ENCODE measurements at places on chromosomes 1 and 21.

DNA sequence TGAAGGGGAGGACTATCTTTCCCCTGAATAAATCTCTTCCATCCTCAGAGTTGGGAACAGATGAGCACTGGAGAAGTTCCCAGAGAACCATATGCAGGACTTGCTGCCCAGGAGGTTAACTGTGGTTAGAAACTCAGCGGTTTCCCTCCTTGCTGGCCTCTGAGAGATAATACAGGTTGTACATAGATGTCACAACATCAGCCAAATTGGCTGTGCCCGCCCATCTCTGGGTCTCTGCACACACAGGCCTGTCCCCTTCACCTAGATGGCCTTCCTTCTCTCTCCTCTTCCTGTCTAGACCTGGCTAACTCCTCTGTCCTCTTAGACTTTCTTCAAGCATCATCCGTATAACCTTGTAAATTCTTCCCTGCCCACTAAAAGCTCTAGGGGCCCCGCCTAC, 5.7 kb downstream of the RGS5 start:
- no peak for DNase-seq

GRCh38 chr1:212595229-212595628, 13.3 kb upstream of the ATF3 start:
- DNase-seq: no peak

DNA sequence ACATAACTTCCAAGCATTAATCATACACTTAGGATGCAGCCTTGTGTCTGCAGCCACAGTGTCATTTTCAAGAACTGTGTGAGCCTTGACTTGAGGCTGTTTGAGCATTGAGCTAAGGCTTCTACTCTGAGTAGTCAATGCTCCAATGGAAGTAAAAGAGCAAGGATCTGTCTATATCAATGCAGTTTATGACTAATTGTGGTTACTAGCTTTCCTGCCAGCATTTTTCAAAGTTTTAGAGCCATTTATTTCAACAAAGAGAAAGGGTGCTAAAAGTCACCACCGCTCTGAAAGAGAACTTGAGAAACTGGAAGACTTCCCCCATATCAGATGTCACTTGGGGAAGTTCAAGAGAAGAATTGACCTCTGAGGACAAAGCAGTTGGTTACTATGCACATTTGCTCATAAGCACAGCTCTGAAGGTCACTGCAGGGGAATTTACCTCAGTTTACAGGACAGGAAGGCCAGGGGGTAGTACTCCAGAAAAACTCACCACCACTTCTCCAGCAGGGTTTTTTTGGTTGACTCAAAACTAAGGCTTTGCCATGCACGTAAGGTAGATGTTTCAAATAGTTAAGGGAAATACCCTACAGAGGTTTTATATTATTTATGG, 24.5 kb upstream of the RGS1 start:
- DNase-seq: no peak

GRCh38 chr1:87278825-87279535, 49.7 kb upstream of the LMO4 start:
- DNase-seq: no peak

GRCh38 chr1:170661646-170662411, 2.1 kb upstream of the PRRX1 start:
- no peak for DNase-seq

DNA sequence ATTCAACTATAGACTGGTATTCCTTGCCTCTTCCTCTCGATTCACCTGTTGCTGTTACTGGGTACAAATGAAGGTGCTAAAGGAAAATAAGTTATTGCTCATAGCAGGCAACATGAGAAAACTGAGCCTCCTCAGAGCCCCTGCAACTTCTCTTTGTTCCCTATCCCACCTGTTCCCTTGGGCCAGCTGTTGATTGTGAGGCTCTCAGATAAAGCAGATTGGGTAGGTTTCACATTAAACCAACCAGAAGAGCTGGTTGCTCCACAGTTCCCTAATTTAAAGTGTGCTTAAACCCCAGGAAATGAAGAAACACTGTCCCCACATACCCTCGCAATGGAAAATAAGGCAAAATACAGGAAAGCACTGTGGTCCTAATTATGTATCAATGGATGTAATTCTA, 4.8 kb downstream of the DEDD start:
- DNase-seq: no peak

DNA sequence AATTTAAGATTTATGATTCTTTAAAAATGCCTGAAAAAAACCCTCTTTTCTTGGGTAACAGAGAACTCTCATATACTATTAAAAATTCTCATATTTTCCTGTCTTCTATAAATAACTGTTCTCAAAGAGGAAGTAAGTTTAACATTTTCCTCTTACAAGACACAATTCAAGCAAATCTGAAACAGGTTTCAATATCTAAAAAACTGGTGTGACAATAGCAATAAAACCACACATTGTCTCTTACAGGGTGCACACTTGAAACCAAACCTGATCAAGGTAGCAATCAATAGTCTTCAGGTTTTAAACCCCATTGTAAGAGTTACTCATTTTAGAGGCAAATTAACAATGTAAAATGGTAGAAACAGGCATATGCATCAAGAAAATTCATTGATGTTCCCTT, 28.0 kb downstream of the FUBP1 start:
- no peak for DNase-seq

DNA sequence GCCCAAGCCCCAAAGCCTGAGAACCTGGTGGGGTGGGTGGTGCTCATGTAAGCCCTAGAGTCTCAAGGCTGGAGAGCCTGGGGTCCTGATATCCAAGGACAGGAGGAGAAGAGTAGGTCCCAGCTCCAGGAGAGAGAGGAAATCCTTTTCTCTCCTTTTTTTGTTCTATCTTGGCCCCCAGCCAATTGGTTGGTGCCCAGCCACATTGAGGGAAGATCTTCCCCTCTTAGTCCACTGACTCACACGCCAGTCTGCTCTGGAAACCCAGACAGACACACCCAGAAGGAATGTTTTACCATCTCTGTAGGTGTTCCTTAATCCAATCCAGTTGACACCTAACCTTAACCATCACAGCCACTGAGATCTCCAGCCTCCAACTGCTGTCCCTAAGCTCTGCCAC, 16.2 kb upstream of the LIN9 start:
- DNase-seq: no peak

- DNase-seq: no peak
Measured at GRCh38 chr1:150627826-150628410, 1.5 kb downstream of the ENSA start.
